ENCODE measurements at places on chromosomes 5 and 9. TPM values are rescaled to one million over a fixed set of nuclear protein-coding genes. Genes with fewer than 3 reads are reported as not detected.

The GAS1 gene
- total RNA-seq = 8.2 TPM

The CDH18 gene
- not detected for total RNA-seq

The CAPSL gene
- 1.9 TPM for total RNA-seq

The PPP3R2 gene
- not detected for total RNA-seq

DNA sequence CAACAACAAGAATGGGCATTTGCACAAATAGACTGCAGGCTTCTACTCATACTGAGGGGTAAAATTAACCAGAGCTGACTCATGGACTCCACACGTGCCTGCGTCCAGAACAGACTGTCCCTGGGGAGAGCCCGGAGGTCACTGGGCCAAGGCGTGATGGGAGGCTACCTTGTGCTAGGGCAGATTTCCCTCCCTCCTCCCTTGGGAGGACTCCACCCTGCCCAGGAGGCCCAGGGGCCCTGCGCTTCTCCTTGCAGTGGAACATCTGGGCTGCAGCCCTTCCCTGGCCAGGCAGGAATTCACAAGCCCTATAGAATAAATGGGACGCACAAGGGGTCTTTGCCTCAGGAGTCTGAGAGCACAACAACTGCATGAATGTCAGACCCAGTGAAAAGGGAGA is 35.6 kb downstream of the IRX2 start:
- H3K27me3 ChIP-seq = no peaks in the 10 kb centered on the region
- DNase-seq = no peak

DNA sequence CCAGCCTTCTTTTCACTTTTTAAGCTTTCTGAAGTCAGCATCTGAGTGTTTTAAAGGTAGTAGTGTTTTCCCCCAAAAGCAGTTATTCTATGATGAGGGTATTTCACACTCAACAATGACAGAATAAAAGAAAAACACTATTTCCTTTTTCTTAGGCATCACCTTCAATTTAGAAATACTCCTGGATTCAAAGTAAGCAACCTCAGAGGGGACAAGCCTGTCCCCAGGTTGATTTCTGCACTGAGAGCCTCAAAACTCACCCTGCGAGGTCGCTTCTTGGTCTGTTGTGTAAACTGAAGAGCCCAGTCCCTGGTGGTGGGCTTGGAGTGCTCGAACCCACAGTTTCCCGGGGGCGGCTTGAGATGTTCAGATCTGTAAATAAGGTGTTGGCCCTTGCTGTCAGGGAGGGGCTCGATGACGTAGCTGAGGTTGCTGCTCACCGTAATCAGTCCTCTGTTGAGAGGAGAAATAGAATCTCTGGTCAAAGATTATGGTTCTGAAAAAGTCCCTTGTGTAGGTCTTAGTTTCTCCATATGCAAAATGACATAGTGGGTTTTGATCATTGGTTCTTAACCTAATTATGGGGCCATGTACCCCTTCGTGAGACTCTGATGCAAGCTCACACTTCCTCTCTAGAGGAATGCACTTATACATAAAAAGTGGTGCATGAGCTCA is 55.9 kb downstream of the ADAM19 start:
- no peak overlapping the region for H3K4me3 ChIP-seq
- H3K4me1 ChIP-seq = no peaks in the 10 kb centered on the region
- H3K36me3 ChIP-seq = no peaks in the 10 kb centered on the region
- no peak for DNase-seq

GRCh38 chr9:75636427-75637045 is 253.9 kb upstream of the PCSK5 start:
- H3K36me3 ChIP-seq = no peaks in the 10 kb centered on the region
- no peak for DNase-seq
- no peaks in the 10 kb centered on the region for H3K27me3 ChIP-seq
- H3K4me1 ChIP-seq = no peaks in the 10 kb centered on the region
- no peak overlapping the region for H3K4me3 ChIP-seq

GRCh38 chr5:35242702-35243258 is 12.5 kb upstream of the PRLR start:
- H3K4me1 ChIP-seq = no peaks in the 10 kb centered on the region
- no peak for DNase-seq
- no peaks in the 10 kb centered on the region for H3K36me3 ChIP-seq
